ENCODE measurements at places on chromosomes 7 and 10.

GRCh38 chr7:30613366-30614325 is 19.0 kb downstream of the GARS1 start:
- no peak for DNase-seq

DNA sequence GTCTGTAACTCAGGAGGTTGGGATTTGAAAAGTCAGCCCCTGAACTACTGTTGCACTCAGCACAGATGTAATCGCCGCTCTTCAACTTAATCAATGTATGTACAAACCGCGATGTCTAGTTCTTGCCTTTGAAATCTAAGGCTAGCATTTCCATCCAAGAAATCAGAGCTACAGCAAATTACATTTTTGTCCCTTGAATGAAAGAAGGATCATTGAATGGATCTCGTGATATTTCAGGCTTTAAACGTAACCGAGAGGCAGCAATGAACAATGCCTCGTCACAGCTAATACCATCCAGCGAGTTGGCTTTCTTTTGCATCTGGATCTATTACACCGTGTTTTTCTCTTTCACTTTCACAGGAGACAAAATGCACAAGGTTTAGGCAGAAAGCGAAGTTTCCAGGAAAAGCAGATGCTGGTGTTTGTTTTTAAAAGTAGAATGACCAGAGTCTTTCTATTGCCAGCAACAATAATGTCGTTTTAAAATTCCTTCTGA is 5.5 kb downstream of the SKIDA1 start:
- no peak for DNase-seq

DNA sequence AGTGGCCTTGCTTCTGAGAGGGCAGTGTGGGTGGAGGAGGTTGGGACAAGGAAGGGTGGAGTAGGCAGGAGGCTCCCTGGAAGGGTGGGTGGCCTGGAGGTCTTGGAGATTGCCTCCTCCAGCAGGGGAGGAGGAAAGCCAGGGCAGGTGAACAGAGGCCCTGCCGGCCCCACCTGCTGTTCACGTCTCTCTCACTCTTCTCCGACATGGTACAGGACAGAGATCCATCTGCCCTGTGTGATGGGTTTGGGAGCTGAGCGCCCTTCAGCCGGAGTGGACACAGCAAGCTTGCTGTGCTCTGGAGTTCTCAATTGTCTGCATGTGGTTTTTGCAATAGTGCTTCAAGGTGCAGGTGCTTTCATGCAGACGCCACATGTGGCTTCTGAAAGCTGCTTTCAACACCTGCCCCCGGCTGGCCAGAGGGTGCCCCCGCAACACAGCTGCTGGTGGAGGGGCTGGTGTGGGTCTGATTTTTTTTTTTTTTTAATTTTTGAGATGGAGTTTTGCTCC is 82.8 kb upstream of the GNA12 start:
- DNase-seq: no peak

DNA sequence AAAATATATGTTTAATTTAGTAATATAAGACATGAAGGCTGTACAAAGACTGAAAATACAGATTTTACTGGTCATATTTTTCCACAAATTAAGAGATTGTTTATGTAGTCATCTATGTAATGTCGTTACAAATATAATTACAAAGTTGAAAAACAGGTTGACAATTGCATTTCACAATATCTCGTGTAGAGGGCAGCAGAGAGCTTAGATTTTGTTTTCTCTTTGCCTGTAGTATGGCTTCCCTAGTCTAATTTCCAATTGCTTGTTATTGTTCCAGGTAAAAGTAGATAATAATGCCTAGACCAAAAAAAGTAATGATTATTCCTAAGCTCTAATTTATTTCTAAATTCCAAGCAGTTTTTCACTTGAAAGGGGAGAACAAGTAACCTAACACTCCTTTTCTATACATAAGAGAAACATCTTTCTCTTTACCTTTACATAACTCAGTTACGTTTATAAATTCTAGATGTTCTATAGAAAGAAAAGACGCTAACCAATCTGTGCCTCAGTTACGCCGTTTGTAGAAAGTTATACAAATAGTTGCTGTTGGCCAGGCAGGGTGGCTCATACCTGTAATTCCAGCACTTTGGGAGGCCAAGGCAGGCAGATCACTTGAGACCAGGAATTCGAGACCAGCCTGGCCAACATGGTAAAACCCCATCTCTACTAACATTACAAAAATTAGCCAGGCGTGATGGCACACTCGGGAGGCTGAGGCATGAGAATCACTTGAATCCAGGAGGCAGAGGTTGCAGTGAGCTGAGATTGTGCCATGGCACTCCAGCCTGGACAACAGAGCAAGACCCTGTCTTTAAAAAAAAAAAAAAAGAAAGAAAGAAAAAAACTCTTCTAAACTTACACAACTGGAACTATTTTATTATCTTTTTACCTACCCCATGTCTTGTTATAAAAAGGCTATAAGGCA is 30.0 kb downstream of the NET1 start:
- no peak for DNase-seq

GRCh38 chr10:116122664-116123063 is 150.3 kb downstream of the GFRA1 start:
- no peak for DNase-seq

GRCh38 chr10:34716234-34716633 is 98.9 kb downstream of the PARD3 start:
- no peak for DNase-seq

DNA sequence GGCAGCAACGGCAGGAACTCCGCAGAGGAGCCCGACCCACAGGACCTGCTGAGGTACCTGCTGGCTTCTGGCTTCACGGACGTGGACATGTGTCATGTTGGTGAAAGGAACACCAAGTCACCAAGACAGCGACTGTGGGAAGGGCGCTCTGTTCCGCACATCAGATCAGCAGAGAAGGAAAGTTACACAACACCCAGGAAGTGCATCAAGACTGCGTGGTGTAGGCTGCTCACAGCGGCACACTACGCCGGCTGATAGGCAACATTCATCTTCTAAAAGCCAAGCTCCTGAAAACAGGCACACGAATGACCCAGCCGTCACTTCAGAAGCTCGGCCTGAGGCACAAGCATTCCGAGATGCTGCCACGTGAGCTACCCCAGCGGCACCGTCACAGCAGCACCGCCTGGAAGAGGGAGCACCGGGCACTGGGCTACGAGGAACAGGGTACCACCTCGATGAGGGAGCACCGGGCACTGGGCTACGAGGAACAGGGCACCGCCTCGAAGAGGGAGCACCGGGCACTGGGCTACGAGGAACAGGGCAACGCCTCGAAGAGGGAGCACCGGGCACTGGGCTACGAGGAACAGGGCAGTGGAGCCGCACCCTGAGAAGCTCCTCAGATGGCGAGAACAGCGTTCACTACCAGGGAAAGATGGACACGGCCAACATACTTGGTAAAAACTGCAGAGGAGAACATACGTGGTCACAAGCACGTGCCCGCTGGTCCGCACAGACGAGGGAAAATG is 86.7 kb downstream of the MAD1L1 start:
- no peak for DNase-seq

GRCh38 chr10:92180399-92180798 is 110.5 kb downstream of the CPEB3 start:
- DNase-seq: no peak

GRCh38 chr10:78600121-78600665 is 468.6 kb upstream of the ZMIZ1 start:
- no peak for DNase-seq

DNA sequence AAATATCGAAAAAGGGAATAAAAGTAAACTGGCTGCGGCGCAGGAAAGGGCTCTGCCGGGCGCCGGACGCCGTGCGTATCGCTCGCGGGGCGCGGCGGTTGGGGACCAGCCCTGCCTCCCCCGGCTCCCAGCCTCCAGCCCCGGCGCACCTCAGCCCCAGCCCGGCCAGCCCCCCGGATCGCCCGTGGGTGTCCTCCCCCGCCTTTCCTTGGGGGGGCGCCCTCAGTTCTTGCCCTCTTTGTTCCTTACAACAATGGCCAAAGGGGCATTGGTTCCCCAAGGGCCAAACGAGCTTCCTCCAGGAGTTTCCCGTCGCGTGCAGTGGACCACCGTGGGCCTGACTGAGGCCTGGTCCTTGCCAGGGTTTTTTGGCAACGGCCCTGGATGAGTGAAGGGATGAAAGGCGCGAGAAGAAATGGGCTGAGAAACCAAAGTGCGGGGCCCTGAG is 1.2 kb downstream of the MACROH2A2 start:
- no peak for DNase-seq

DNA sequence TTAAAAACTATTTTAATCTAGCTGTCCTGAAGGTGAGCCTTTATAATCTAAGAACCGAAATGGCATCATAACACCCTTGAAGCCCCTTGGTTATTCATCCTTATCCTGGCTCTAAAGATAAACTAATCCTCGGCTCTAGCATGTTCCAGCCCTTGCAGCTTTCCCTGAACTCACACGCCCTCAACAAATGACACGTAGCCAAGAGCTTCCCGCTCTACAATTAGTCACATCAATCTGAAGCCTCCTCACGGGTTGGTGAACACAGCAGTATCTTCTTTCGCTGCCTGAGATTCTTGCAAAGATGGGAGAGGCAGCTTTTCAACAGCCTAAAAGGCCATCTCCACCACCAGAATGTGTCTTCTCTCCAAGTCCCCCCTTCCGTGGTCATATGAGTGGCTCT is 4.1 kb downstream of the FRMD4A start:
- no peak for DNase-seq

DNA sequence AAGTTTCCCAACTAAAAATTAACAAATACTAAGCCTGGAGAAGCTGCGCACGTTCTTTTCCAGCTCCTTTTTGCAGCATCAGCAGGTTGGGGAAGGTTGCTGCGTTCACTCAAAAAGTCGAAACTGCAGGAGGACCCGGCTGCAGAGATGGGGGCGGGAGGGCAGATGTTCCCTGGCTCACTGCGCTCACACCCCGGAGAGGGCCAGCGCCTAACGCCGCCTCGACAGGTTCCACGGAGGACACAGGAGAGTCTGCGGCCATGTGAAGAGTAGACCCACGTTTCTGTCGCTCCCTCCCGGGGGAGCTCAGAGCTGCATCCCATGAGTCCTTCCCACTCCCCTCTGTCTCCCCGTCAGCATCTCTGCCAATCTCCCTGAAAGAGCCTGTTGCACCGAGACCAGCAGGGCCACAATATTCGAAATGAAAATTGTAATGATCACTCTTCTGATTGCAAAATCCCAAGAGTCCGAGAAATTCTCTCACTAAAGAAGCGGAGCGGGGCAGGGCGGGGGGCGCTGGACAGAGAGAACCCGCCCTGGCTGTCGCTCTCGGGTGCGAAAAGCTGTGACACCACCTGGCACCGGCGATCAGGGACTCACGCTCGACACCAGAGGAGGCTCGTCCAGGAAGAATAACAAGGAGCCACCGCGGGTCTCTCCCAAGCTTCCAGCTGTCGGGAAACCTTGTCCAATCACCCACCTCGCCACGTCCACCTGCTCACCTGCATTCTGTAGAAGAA is 131.5 kb upstream of the PFKP start:
- no peak for DNase-seq

- no peak for DNase-seq
Measured at GRCh38 chr10:6532321-6532720, 47.8 kb downstream of the PRKCQ start.

DNA sequence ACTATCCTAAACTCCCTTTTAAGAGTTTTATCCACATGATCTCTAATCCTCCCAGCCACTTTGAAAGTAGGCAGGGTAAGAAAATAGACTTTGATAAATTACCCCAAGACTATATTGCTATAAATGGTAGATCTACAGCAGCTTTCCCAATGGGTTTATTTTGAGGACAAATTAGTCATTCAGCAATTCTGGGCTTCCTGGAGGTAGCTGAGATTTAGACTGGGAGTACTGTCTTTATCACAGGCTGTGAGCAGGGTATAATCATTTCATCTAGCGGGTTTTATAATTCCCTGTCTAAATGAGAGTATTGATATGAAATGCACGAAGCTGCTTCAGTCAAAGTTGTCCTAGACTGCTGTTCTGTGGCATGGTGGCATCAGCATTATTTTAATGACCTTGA is 279.4 kb downstream of the SORCS3 start:
- no peak for DNase-seq

GRCh38 chr7:6032641-6033040 is 1.5 kb downstream of the ANKRD61 start:
- no peak for DNase-seq

- no peak for DNase-seq
Measured at GRCh38 chr10:46548498-46549090, 7.9 kb downstream of the GPRIN2 start.

DNA sequence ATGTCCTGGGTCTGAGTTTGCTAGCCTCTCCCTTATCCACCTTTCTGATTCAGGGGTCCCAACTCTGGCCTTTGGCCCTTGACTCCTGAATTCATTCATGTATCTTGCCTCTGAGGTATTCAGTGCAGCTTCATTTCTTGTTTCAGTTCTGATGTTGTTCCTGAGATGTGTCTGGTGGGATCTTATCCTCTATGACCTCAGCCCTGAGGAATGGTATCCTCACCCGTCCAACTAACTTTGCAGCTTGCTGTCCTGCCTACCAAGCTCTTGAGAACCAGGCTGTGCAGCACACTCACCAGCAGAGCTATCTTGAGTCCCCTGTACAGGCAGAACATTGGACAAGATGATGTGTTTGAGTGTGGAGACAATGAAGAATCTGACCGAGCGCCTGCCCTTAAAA is 13.8 kb downstream of the SUFU start:
- DNase-seq: no peak

DNA sequence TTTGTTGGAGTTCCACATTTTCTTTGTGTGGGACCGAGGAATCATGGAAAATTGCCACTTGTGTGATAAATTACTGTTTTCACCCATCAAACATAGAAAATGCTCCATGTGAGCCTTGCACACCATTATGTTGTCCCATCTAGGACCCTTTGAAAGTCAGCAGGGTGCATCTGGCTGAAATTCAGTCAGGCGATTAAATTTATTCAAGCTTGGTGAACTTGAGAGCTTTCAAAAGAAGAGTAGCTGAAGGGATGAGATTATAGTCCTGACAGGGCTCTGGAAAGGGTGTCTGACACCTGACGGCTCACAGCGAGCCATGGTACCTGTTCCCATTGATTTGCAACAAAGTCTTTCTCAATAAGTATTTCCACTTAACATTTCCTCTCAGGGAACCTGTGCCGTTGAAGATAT is 399.7 kb upstream of the ETV1 start:
- DNase-seq: no peak

- no peak for DNase-seq
Measured at GRCh38 chr10:76115131-76115470, 683.7 kb downstream of the LRMDA start.

GRCh38 chr10:126223512-126224067 is 164.7 kb downstream of the ADAM12 start:
- DNase-seq: no peak
